Activated CD4-positive, alpha-beta T cell treated with anti-CD3 and anti-CD28 coated beads, Interleukin-10, Interleukin-2, amounts not matched to agents 100 ng/mL and 50 ng/mL, durations not matched to agents 16 hours and 8 hours (primary cell): ENCODE measurements at places on chromosomes 12 and 14.

- DNase-seq: no peak
These were observed 23.0 kb downstream of the MMAB start for GRCh38 chr12:109550281-109550680.

GRCh38 chr12:68290126-68290525 is 36.7 kb upstream of the IL22 start:
- DNase-seq: peak; percentile 95

- peak; percentile 49 for DNase-seq
These were observed 6.1 kb upstream of the PSMA6 start for GRCh38 chr14:35286003-35286600.

DNA sequence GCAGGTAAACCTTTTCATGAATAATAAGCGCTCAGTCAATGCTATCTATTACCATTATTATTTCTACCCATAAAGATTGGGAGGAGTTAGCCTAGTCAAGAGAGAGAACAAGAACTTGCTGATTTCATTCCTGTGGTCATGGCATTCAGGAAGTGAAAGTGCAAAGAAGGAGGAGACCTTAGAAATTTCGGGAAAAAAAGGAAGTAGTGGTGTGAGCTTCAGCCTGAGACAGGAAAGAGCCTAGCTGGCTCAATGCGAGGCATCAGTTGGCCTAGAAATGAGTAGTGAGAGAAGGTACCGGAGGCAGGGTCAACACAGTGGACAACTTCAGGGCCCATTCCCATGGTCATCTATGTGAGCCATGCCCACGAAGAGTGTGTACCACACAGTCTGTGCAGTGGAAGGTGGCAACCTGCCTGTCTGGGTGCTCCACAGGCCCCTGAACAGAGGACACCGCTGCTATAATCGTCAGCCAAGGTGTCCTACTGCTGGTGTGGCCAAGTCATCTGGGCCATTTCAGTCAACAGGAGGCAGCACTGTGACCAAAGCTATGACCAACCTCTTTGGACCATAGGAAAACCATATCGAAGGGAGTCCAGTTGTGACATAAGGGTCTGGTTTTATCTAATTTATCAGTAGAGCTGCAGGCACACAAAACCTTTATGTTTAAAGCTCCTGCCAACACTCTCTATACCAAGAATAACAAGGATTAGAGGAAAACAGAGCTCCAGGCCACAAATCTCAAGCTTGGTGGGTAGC is 16.2 kb upstream of the STON2 start:
- no peak for DNase-seq

- peak; percentile 70 for DNase-seq
These were observed 5.8 kb downstream of the IGF1 start for GRCh38 chr12:102474438-102475064.

DNA sequence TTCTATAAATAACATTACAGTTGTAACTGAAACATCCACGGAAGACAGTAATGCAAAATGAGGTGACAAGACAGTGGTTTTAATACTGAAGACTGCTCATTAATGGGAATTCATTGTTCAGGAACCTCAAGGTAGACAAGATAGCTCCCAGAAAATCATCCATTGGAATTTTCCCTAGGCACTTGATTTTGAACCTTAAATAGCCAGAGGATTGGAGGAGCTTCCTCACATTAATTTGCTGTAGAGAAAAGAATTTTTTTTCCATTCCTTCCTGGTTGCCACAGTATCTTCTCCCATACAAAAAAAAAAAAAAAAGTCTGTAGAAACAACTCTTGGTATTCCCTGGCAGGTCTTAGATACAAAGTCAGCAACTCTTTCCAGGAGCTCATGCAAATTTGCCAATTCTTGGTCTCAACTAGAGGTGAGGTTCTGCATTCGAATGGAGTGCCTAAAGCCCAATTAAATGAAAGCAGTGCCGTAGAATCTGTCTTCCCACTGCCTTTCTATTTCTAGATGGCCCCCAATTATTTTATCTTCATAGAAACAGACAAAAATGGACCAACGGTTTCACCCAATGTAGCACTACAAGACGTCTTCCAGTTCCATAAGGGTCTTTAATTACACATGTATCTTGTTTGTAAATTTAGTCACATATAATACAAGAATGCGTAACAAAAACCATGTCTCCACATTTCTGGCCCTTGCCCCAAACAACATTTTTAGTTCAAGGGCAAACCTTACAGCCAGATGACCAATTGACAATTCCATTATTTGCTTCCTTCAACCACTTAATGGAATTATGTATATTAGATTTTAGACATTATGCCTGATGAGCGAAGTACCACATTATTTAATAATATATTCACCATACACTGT is 13.5 kb downstream of the SLC38A2 start:
- no peak for DNase-seq

GRCh38 chr12:100574187-100575074 is 947 bp downstream of the GAS2L3 start:
- DNase-seq: no peak

DNA sequence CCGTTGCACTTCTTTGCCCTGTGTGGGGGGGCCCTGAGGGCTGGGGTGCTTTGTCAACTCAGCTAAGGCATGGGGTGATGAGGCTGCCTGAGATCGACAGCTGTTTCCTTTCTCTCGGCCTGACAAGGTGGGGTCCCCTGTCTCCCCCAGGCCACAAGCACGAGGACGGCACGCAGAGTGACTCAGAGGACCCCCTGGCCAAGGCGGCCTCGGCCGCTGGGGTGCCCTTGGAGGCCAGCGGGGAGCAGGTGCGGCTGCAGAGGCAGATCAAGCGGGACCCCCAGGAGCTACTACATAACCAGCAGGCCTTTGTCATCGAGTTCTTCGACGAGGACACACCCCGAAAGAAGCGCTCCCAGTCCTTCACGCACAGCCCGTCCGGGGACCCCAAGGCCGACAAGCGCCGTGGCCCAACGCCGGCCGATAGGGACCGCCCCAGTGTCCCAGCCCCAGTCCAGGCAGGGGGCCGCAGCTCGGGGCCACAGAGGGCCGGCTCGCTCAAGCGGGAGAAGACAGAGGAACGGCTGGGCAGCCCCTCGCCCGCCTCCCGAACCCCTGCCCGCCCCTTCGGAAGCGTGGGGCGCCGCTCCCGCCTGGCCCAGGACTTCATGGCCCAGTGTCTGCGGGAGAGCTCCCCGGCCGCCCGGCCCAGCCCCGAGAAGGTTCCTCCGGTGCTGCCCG is 18.8 kb downstream of the CEP170B start:
- no peak for DNase-seq

GRCh38 chr12:62599854-62600437 is 133.3 kb downstream of the MON2 start:
- no peak for DNase-seq

- no peak for DNase-seq
These were observed 4.6 kb downstream of the IFI27L2 start for GRCh38 chr14:94124582-94125377.

DNA sequence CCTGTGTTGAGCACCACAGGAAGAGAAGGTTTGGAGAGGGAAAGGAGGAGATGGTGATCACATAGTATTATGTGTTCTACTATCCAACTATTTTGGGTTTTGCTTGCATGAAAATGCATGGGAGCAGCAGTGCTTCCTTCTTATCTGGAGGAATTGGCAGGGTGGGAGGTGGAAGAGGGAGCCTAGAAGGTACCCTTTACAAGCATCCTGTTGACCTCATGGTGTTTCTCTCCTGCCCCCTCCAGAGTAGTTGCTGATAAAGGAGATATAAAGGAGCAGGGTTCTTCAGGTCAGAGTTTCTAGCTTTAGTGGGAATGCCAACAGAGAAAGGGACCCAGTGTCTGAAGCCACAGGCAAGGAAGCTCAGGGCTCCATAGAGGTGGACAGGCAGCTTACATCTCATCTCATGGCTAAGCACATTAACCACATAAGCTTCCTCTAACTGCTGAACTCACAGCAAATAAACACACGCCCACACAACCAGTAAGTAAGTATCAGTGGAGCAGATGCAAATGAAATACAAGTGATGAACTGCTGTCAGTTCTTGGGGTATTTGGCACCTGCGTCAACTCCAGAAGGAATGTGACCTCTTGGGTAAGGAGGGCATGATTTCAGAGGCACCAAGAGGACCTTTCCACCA is 174.2 kb upstream of the SLC38A2 start:
- DNase-seq: peak; percentile 63

DNA sequence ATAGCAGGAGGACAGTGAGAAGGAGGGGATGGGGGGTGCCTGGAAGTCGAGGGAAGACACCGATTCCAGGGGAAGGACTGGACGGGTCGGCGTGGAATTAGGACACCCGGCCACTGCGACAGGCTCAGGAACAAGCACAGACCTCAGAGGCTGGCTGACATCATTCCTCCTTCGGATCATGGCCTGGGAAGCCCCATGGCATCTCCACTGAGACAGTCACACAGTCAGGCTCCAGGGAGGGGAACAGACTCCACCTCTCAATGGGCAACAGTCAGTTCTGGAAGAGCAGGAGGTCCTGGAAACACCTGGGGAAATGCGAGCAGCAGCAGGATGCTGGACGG is 67.9 kb upstream of the FBRSL1 start:
- DNase-seq: no peak

DNA sequence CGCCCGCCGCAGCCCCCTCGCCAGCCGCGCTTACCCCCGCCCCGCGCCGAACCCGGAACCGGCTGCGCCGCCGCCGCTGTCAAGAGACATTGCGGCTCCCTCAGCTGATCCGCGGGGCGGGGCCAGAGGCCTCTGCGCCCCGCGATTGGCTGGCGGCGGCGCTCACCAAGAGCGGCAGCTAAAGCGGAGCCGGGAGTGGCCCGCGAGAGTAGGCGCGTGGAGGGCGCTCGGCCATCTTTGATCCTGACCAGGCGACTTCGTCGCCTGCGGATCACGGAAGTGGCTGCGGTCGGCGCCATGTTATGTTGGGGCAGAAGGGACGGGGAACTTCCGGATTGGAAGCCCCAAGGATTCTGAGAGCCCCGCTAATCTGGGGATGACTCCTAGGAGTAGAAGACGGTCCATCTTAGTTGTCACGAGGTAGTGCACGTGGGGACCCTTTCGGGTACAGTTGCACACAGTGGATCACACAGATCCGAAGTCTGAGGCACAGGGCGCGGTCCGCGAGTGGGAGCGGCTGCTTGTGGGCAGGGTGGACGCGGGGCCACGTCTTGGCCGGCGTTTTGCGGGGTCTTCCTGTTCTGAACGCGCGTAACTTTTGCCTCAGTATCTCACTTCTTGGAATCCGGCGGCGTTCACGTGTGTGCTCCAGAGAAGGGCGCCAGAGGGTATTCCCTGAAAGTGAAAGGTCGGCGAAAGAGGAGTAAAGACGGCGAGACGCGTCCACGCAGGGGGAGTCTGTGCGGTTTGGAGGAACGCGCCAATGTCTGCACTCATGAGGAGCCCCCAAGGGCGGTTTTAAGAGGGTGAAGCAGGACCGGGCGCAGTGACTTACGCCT is at the start of gene CHFR:
CHFR (minus strand) TSS at position 93 of the 839 bp plus-strand sequence. CDS start 277 bp downstream, outside the sequence.
- DNase-seq: peak; percentile 98

DNA sequence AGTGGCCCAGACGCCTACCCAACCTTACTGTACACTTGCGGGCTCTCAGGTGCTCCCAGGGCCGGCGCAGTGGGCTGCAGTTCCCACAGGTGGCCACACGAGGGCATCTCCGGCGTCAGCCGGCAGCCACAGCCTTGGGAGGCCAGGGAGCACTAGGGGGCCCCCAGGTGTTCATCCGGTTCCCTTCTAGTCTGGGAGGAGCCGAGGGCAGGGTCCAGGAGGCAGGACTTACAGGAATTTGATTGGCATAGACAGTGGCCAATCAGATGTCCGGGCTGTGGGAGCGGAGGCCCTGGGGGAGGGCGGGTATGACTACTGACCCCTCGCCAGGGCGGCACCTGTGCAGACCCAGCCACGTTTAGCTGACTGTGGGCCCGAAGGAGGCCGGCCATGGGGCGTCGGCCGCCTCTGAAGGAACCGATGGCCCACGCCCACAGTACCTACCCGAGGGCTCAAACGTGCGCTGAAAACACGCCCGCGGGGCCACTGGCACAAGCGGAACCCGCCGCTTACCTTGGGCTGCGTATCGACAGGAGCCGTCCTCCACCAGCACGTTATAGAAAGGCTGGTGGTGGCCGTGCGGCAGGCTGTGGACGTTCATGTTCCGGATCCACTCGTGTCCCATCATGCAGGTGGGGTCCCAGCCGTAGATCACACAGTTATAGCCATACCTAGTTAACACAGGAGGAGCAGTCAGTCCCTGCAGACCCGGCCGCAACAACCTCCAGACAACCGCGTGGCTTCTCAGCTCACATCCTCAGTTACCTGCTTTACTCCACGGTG is 34.8 kb downstream of the FBXO21 start:
- DNase-seq: peak; percentile 86
